ENCODE measurements at places on chromosomes 11 and 22.

DNA sequence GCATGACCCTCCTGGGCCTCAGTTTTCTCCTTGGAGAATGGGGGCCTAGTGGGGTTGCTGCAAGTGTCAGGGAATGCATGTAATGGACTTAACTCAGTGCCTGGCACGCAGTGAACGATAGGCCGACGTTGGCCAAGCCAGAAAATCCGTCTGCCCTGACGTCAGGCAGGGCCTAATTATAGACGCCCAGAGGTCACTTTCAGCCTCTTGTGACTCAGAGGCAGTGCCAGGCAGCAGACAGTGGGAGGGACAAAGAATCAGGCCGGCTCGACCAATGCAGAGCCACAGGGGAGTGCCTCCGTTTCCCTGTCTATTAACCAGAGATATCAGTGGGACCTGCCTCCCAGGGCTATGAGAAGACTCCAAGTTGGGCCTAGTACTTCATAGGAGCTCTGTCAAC is 115.0 kb downstream of the MN1 start:
- DNase-seq, result no peak

- DNase-seq, result no peak
These were observed 50.3 kb downstream of the CLMP start for GRCh38 chr11:123144707-123145106.

DNA sequence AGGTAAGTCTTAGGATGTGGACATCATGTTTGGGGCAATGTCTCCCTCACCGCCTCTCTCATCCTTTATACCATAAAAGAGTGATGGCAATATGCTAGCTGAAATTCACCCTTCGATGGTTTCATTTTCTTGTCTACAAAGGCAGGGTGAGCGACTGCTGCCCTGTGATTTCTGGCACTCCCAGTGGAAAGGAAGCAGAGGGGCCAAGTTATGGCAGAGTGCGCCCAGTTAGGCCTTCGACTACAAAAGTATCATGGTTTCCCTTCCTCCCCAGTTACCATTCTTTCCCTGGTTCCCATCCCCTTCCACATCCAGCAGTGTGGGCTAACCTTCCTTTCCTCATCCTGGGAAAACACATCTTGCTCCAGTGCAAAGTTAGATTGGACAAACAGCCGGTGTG is 43.8 kb downstream of the SNX19 start:
- DNase-seq, result no peak

- no peak for DNase-seq
These were observed 18.3 kb downstream of the HMGXB4 start for GRCh38 chr22:35275580-35275979.

Measured in chondrocyte (in vitro differentiated cells).